ENCODE measurements at places on chromosomes 7 and 10.

DNA sequence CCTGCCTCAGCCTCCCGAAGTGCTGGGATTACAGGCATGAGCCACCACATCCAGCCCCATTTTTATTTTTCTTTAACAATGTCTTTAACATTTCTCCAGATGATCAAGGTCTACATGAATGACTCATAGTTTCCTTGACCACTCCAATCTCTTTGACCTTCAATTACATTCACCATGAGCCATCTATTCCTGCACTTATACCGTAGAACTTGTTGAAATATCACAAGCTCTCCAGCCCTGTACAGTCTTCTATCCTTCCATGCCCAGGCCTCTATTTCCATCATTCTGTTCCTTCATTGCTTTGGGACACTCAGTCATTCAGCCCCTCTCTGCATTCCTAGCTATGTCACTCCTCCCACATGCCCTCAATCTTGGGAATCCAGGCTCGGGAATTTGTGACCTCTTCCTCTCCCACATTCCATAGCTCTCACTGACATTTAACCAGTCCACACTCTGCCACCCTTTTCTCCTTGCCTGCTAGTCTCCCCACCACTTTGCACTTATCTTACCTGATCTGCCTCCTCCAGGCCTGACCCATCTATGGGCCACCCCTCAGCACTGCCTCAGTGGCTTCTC lies 151.8 kb upstream of the STK17A start:
- DNase-seq: no peak

GRCh38 chr7:131027287-131027773 lies 293.3 kb upstream of the KLF14 start:
- DNase-seq: no peak

DNA sequence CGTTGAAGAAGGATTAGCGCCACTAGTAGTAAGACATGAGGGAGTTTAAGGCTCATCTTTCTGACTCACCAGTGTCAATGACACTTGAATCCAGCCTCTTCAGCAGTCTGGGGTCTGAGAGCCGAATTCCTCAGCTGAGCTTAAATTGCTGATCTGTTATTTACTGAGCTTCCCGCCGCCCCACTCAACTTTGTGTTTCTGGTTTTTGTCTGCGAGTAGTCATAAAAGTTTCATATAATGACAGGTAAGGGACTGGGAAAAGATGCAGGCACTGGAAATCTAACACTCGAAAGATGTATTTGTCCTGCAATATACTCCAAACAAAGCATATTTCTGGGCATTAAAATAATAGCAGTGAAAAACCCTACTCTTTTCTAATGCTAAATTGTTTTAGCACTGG lies 51.2 kb upstream of the RELN start:
- no peak for DNase-seq

- DNase-seq: no peak
Observed at GRCh38 chr7:95794917-95795515, 22.7 kb downstream of the DYNC1I1 start.

- DNase-seq: no peak
Observed at GRCh38 chr10:22754296-22754695, 39.9 kb upstream of the PIP4K2A start.

DNA sequence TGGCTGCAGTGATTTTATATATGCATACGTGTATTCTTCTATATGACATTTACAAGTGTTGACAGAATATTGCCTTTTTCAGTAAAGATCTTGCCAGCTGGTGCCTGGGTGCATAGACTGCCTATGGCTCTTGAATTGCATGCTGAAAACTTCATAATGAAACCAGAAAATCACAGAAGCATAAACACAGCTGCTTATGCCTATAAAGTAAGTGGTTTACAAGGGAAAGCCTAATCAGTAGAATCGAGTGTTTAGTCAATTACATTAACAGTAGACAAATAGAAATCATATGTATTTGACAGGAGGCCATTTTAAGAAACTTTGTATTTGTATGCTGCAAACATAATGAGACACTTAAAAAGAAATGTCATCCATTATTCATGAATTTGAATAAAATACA lies 82.5 kb downstream of the TMEM168 start:
- DNase-seq: no peak

- no peak for DNase-seq
Observed at GRCh38 chr7:14766747-14767146, 135.8 kb downstream of the DGKB start.

DNA sequence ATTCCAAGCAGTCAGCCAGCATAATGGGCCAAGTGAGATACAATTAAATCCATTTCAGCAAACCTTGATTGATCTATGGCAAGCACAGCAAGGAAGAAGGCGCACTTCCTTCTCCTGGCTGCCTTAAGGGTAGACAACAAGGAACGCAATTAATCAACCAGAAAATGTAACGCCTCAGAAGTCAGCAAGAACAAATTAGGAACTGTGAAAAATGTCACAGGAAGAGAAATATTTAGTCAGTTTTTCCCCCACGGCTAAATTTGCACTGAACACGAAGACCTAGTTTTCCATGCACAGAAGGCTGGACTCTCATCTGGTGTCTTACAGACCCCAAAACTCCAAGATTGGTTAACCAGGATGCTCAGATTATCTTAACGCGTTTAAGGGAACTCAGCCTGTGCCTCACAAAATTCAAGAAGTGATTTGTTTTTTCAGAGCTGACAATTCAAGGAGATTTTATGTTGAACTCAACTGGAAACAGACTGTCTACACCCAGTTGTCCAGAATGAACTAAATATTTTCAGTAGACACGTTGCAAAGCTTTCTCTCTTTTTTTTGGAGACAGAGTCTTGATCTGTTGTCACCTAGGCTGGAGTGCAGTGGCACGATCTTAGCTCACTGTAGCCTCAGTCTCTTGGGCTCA lies 14.2 kb downstream of the SNX8 start:
- no peak for DNase-seq

GRCh38 chr10:59064080-59064692 lies 112.3 kb upstream of the PHYHIPL start:
- DNase-seq: no peak

DNA sequence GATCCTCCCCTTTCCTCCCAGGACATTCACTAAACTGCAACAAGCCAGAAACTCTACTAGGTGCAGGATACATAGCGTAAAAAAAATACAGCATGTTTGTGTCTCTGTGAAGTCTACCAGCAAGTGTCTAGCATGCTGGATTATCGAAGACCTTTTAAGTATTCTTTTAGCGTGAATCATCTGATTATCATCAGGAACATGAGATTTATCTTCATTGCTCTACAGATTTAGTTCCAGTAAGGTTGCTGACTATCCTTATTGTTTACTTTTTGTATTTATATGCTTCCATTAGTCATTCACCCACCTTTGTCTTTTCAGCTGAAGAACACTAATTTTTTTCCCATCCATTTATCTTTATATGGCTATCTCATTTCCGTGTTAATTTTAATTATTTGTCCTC lies 62.8 kb downstream of the PDZD8 start:
- DNase-seq: no peak

GRCh38 chr10:68348265-68348741 lies 15.6 kb upstream of the PBLD start:
- no peak for DNase-seq

DNA sequence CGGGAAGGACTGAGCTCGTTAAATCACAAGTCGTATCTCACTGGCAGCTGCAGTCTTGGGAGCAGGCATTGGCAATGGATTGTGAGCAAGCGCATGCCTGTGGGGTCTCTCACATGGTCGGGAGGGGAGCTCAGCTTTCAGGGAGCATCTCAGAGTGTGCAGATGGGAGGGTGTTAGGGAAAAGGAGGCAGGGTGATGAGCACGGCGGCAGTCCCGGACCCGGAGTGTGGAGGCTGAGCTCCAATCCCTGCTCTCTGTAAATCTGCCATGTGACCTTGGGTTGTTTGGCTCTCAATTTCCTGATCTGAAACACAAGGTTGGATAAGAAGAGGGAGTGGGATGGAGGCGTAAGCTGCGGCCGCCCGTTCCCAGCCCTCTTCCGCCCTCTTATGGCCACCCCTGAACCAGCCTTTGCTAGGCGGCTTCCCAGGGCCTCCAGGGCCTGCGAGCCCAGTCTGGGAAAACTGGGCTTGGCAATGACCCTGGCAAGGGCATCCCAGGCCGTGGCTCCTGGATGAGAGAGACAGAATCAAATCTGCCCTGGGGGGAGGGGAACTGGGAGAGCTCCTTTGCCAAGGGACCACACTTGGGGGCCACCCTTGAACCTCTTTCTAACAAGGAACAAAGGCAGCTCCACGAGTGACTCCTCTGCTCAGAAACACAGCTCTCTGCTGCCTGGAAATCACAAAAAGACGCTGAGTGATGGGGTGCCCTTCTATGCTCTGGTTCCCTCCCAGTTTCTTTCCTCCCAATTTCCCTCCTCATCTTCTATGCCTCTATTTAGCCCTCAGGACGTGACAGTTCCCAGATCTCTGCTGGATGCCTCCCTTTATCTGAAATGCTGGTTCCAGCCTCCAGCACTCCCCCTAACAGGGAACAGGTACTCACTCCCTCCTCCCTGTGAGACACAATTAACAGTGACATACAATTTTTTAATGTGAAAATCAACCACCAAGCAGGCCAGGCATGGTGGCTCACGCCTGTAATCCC lies 41.7 kb upstream of the LOXL4 start:
- no peak for DNase-seq

DNA sequence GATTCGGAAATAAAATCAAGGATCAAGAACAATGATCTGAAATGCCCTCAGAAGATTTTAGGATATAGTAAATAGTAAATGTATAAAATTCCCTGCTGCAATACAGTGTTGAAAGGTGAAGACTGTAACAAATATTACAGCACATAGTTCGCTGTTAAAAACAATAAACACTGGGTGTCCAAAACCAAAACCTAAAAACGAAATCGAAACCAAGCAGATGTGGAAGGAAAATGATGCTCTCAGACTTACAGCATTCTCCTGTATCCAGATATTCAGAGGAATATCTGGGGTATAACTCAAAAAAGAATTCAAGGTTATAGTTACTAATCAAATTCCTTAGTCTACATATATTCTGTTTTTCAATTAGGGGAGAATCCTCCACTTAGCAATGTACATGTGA lies 708.1 kb upstream of the PCDH15 start:
- no peak for DNase-seq

GRCh38 chr7:15681631-15682030 lies 4.9 kb downstream of the MEOX2 start:
- no peak for DNase-seq

GRCh38 chr7:91326516-91327199 lies 62.4 kb downstream of the FZD1 start:
- DNase-seq: no peak

DNA sequence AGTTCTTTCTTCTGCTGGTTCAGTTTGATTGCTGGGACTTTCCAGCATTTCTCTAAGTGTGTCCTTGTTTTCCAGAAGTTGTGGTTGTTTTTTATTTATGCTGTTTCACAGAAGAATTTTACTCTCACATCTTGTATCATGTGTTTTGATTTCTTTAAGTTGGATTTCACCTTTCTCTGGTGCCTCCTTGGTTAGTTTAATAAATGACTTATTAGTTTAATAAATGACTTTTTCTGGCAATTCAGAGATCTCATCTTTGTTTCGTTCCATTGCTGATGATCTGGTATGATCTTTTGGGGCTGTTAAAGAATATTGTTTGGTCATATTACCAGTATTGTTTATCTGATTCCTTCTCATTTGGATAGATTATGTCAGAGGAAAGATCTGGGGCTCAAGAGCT lies 59.8 kb upstream of the CYP2C9 start:
- no peak for DNase-seq
